Keratinocyte (primary cell): ENCODE measurements at places on chromosomes 3 and 15. TPM values are rescaled to one million over a fixed set of nuclear protein-coding genes. Genes with fewer than 3 reads are reported as not detected.

DNA sequence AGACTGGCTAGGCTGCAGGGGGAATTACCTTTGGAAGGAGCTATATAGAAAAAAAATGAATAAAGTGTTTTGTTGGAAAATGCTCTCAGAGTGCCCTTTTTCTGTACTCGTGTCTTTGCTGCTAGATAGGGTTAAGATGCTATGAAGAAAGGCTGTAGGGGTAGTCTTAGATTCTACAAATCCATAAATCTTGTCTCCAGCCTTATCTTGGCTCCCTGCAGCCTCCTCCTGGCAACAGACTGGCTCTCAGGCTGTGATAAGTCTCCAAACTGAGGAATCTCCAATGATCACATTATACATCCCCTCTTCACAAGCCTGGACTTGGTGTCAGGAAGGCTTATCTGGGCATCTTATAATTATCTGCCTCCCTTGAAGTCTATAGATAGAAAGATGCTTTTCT is 9.3 kb downstream of the LPCAT4 start:
- DNase-seq = no peak

The PPP4R2 gene
- 19.2 to 46.6 TPM (median 19.3 TPM) in 3 replicates for polyA plus RNA-seq

DNA sequence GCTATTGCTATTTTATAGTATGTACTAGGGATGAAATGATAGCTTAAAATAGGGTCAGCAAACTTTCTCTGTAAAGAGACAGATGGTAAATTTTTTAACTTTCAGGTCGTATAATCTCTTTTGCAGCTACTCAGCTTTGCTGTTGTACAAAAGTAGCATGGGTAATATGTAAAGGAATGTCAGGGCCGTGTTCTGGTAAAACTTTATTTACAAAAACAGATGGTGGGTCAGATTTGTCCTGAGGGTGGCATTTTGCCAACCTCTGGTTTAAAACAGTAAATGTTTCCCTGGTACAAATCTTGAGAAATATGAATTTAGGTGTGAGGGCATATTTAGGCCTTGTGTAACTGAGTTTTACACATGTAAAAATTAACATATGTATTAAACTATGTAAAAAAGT is 18.6 kb downstream of the NMD3 start:
- DNase-seq = no peak

The CKMT1A gene
- 47.4 to 70.1 TPM (median 60.0 TPM) in 3 replicates for polyA plus RNA-seq

- no peak for DNase-seq
These were observed 74.2 kb downstream of the ATG7 start for GRCh38 chr3:11346416-11346815.

DNA sequence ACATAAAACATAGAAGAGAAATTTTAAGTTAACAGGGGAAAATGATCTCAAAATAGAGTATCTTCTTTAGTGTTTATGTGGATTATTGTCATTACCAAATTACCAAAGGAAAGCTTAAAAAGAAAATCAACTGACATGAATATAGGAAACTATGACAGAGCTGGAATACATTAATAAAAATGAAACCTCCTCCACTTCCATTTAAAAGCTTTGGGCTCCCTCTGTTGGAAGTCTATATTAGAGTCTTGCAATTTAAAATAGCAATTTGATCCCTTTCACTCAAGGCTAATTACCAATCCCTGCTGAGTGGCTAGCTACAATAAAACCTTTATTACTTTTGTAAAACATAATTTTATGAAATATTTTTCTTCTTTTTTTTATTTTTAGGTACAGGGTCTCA is 61.4 kb upstream of the IMPG2 start:
- DNase-seq = no peak

GRCh38 chr15:50911621-50912020 is 3.1 kb downstream of the AP4E1 start:
- no peak for DNase-seq

GRCh38 chr3:188659449-188660090 is 505.6 kb downstream of the LPP start:
- no peak for DNase-seq

The PLA2G4E gene
- polyA plus RNA-seq = 1.1 to 6.7 TPM (median 3.5 TPM) in 3 replicates

DNA sequence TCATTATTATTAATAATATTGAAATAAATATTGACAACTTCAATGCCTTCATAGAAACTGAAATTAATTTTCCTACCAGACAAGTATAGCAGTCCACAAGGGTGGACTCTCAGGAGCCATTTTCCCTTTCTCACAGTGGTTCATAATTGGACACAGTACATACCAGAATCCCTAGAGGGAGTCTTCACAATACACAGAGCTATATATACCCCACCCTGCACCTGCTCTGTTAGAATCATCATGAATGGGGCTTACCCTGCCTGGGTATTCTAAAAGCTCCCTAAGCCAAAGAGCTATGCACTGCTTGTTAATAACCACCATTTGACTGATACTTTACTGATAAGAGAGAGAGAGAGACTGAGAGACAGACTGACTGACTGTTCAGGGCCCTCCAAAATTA is 134.9 kb downstream of the FEZF2 start:
- DNase-seq = no peak

The ANKRD63 gene
- polyA plus RNA-seq = not detected in 3 replicates

The SACM1L gene
- polyA plus RNA-seq = 17.7 to 44.3 TPM (median 26.9 TPM) in 3 replicates

DNA sequence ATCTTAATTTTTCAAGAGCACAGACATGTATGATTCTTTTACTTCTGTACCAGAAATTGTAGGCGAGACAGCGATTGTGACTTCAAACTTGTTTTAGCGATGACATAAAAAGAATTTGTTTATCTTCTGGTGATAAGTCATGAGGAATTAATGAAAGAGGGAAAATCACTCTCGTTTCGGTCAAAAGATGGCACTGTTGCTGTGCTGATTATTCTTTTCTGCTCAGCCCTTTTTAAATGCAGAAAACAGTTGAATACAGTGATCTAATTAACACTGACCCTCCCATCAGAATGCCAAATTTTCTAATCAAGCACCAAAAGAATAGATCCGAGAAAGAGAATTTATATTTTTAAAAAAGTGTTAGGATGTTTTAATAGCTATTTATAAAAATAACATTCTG is 52.6 kb downstream of the NSUN3 start:
- DNase-seq = no peak

- DNase-seq = no peak
These were observed 99.7 kb downstream of the TCF12 start for GRCh38 chr15:57018151-57018550.

The RPS27L gene
- 123 to 208 TPM (median 154 TPM) in 3 replicates for polyA plus RNA-seq

GRCh38 chr3:21781355-21781754 is 30.3 kb upstream of the ZNF385D start:
- DNase-seq = no peak

The SPESP1 gene
- polyA plus RNA-seq = 3.8 to 6.1 TPM (median 5.3 TPM) in 3 replicates

DNA sequence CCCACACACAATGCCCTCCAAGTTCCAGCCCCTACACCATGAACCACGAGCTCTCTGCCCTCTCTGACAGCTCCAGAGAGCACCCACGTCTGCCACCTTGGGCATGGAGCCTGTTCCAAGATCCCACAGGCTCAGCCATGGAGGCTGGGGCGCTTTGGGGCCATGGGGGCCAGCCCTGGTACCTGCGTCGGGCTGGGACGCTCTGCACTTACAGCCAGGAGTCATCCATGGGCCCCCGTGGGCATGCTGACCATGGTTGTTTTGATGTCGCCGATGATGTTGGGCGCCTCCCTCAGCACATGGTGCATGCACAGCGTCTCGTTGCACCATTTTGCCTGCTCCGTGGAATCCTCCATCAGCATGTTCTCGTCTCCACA is 51.9 kb upstream of the UBE2Q2 start:
- no peak for DNase-seq

DNA sequence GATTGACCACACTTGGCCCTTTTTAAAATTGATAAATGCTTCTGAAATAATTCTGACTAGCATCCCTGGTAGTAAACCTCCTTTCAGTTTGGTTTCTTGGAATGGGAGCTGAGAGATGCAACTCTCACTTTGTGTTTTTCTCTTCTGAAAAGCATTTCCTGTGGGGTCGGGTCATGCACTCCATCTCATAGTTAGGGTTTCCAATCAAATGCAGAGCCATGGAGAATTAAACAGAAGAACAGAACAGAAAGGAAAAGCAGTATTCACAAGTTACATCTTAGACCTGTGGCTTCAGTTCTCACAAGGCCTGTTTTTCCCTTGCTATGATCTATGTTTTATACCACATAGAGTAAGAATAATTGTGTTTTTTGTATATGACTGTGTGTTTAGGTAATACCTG is 39.7 kb downstream of the SENP2 start:
- DNase-seq = no peak

- no peak for DNase-seq
These were observed 68.5 kb upstream of the SLC2A2 start for GRCh38 chr3:171095063-171095462.

GRCh38 chr3:120393761-120394160 is 44.6 kb upstream of the LRRC58 start:
- no peak for DNase-seq

- DNase-seq = no peak
These were observed 82.5 kb downstream of the DCLK3 start for GRCh38 chr3:36681867-36682266.

The DUOX1 gene
- polyA plus RNA-seq = 13.6 to 32.5 TPM (median 16.3 TPM) in 3 replicates

DNA sequence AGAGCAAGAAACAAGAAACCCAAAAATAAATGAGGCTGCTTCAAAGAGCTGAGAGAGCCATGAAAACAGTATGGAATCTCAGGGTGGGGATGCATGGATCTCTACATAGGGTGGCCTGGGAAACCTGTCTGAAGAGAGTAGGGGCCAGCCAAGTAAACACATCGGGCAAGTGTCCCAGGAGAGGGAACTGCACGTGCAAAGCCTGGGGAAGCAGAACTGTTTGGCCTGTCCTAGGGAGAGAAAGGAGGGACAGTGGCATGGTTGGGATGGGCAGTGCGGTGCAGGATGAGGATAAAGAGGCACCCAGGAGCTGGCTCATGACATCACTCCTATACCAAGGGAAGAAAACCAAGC is 269.0 kb upstream of the ST8SIA2 start:
- DNase-seq = no peak

The RHOV gene
- 1.2 to 12.1 TPM (median 7.1 TPM) in 3 replicates for polyA plus RNA-seq

- no peak for DNase-seq
These were observed 505.1 kb downstream of the MECOM start for GRCh38 chr3:169158379-169158778.

GRCh38 chr15:86384186-86384585 is 304.5 kb downstream of the AGBL1 start:
- DNase-seq = no peak

The CSPG4 gene
- polyA plus RNA-seq = 0.67 to 1.9 TPM (median 1.7 TPM) in 3 replicates

GRCh38 chr3:143134471-143134870 is 14.9 kb downstream of the CHST2 start:
- DNase-seq = no peak

GRCh38 chr3:102074946-102075345 is 225.6 kb downstream of the NFKBIZ start:
- no peak for DNase-seq

GRCh38 chr15:77967798-77968197 is 109.7 kb downstream of the TBC1D2B start:
- DNase-seq = no peak

The GABRA5 gene
- polyA plus RNA-seq = 0.03 TPM in 1 of 3 replicates, not detected in the others
